ENCODE measurements at places on chromosomes 13 and 19.

DNA sequence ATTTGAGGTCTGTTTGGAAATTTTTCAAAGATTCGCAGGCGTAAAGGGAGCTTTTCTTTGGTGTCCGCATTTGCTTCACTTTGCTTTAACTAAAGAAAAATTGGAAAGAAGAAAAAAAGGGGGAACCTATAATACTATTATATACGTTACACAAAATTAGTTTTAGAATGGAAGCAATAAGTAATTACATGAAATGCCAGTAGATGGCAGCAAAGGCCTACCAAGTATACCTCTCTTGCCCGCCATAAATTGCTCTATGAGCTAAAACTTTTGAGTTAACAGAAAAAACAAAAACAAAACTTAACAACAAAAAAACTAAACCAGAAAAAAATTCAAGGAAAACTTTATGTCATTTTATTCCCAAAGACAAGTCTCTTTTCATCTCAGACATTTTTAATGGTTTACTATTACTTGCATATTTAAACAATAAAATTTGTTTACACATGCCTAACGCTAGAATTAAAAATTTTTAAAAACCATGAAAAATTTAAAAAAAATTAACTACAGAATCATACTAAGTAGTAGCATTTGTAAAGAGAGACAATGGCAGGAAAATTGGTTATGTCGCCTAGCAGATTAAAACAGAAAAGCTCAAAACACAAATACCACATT, 271.4 kb downstream of the NALCN start:
- peak; percentile 9 for DNase-seq

- no peak for DNase-seq
Observed at GRCh38 chr13:40348096-40348679, 318.3 kb downstream of the FOXO1 start.

DNA sequence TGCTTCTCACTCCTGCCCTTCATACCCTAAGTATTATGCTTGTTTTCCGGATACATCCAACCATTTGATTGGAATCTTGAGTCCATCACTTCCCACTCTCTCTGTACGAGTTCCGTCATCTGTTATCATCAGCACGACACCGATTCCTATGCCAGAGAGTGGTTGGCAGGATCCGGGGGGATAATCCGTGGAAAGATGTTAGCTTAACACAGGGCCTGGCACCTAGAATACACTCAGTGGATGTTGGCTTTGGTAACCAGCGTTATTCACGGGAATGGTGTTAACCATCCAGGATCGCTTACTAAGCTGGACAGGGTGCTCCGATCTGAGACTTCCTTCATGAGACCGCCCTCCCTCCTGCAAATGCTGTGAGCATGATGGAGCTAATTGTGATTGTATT, 12.4 kb downstream of the VSTM2B start:
- DNase-seq: no peak

DNA sequence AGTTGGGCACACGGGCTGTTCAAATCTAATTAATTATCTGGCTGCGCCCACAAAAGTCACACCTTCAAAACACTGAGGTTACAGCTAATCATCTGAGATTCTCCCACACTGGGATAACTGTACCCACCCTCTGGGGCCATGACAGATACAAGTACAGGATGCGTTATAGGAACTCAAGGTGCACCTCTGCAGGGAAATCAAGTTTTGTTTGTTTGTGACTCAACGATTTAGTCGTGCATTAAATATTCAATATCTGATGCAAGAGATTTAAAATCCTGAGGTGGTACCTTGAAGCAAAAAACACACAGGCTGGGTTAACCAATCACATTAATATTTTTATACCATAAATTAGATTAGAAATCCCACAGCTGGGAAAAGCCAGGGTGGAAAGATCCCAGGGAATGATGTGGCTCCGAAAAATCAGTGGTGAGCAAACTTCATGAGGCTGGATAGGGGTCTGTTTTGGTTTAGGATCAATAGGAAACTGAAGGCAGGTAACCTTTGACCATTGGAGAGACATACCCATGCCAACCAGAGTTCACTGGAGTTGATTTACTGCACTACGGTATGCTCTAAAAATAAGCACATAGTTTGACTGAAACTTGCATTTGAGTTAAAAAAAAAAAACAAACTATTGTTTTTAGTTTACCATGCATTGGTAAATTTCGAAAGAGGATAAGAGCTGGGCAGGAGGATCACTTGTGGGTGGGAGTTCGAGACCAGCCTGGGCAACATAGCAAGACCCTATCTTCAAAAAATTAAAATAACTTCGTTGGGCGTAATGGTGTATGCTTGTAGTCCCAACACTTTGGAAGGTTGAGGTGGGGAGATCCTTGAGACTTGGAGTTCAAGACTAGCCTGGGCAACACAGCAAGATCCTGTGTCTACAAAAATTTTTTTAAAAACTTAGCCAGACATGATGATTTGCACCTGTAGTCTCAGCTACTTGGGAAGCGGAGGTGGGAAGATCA, 23.9 kb upstream of the CEBPG start:
- DNase-seq: no peak

DNA sequence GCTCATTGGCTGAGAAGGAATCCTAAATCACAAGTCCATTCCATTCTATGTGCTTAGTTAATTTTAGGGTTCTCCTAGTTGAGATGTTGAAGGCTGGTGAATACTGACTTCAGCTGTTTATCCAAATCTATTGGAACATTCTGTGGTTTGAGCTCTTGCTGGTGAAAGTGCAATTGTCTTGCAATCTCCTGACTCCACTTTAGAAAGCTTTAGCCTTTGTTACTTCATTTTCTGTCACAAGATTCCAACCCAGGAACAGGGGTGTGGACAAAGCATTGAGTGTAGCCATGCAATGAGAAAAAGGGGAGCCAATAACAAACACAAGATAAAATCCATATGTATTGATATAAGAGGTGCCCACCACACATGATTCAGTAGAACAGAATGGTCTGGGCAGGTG, 15.0 kb downstream of the CEACAM21 start:
- DNase-seq: no peak

GRCh38 chr13:31201341-31202031, 1.7 kb downstream of the B3GLCT start:
- DNase-seq: no peak

DNA sequence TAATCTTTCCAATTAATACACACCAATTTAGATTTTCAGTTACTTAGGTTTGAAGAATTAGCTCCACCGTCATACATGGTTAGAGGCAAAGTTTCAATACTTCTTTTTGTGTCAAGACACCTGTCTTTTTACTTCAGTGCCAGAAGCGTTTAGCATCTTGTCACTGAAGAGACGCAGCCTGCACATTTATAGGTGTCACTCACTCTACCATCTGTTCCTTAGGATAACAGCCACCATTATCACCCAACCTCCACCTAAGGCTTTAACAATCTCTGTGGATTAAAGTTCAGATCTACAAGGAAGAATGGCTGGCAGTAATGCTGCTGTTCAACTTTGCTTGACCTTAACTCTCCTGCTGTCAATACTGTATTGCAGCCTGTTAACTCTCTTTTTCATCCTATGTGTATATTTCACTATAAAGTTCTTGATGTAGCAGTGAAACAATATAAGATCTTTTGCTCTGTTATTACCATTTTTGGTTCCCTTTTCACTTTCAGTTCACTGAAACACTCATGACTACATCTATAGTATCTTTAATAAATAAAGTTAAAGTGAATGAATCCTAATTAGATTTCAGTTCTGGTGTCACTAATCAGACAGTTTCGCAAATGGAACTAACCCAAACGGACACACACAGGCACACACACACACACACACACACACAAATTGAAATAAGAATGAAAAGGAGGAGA, 435.6 kb downstream of the PCDH9 start:
- DNase-seq: no peak

- no peak for DNase-seq
Observed at GRCh38 chr19:31054430-31054829, 294.8 kb downstream of the TSHZ3 start.

GRCh38 chr13:72782717-72783116, 784 bp downstream of the PIBF1 start:
- DNase-seq: no peak

DNA sequence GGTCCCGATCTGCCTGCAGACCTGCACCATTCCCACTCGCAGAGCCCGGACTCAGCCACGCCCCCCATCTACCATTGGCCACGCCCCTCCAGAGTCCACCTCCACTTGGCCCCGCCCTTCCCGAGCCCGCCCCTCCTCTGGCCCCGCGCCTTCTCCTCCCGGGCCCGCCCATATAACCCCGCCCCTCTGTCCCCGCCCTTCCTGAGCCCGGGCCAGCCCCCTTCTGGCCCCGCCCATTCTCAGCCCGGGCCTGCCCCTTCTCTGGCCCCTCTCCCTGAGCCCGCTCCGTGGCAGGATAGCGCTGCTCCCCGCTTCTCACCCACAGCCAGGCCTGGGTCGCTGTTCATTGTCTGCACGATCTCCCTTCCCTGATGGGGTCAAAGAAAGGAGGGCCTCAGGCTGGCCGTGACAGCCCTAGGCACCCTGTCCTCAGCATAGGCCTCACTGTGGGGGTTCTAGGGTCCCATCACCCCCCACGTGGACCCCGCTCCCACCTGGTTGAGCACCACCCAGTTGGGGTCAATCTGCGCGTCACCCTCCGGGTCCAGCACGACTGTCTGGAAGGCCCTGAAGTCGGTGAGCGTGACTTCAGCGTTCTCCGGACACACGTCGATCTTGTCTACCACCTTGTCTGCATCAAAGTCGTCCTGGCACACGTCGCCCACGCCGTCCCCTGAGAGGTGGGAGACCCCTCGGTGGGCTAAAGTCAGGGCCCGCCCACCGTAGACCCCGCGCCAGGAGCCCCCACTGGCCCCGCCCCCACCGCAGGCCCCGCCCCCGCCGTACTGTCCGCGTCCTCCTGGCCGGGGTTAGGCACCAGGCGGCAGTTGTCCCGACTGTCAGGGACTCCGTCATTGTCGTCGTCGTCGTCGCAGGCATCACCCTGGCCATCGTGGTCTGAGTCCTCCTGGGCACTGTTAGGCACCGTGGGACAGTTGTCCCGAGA, 5.7 kb downstream of the COMP start:
- DNase-seq: peak; percentile 77

- DNase-seq: no peak
Observed at GRCh38 chr13:41763782-41764181, 197.1 kb downstream of the VWA8 start.

DNA sequence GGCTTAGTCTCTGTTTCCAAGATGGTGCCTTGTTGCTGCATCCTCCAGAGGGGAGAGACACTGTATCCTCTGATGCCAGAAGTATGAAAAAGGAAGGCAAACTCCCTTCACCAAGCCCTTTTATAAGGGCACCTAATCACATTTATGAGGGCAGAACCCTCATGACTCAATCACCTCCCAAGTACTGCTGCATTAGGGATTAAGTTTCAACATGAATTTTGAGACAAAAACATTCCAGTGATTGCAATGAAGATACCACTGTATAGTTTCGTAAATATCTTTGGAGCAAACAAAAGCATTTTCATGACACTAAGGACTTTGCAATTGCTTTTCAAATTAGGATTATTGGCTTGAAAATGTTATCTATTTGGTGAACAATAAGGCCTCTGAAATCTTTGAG, 63.8 kb downstream of the RNF17 start:
- no peak for DNase-seq

- DNase-seq: no peak
Observed at GRCh38 chr13:36369268-36370107, 23.3 kb upstream of the SPART start.

DNA sequence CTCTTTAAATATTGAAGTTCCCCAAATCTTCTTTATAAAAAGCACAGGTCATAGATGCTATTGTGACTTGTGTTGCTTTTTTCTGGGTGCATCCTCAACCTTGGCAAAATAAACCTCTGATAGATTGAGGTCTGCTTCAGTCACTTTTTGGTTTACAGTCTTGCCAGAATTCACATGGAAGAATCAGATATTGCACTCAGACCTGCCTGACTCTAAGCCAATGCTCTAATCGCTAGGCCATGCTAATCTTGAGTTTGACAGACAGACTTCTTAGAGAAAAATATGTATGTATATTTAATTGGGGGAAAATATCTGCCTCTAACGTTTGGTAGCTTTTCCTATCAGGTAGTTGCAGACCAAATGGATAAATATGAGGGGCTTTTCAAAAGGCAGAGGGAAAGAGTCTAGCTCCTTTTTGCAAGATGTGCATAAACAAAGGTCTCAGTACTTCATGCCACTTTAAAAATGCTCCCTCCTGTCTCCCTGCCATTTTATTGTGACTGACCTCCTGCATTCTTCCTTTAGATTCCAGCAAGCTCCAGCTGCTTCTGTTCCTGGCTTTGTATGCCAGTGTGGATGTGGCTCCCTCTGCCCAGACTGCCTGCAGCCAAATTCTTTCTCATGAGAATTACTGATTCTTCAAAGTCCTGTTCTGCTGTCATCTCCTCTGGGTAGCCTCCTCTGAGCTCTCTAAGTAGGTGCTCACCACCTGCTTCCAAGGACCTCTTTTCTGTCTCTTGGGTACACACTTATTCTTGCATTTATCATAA, 42.4 kb upstream of the RFC3 start:
- no peak for DNase-seq

DNA sequence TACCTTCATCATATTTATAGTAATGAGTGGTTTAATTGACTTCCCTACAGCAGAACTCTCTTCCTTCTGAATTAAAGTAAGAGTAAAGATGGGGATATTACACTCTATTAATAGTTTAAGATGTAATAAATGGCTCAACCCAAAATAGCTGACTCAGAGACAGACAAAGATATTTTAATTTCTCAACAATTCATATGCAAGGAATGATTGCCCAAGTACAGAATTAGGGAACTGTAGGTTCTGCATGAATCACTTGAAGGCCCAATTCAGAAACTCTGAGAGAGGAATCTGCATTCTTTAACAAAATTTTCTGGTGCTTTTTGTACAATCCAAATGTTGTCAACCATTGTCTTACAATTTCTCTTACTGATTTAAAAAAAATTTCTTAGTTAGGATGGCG, 42.9 kb upstream of the PCDH9 start:
- no peak for DNase-seq

GRCh38 chr13:49545661-49546060, 39.7 kb downstream of the RCBTB1 start:
- no peak for DNase-seq

GRCh38 chr19:47619763-47620162, 10.8 kb downstream of the BICRA start:
- DNase-seq: no peak

DNA sequence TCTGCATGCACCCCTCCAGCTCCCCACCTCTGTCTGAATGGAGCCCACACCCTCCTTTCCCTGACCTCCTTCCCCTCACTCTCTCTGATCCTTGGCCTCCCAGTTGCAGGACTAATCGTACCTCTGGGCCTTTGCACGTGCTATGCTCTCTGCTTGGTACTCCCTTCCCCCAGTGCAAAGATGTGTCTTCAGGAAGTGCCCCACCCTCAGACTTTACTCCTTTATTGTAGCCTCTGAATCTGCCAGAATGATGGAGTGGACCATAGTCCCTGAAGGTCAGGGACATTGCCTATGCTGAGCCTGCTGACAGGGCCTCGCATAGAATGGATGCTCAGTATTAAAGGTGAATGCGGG, 1.3 kb upstream of the JUND start:
- DNase-seq: peak; percentile 94

- peak; percentile 84 for DNase-seq
Observed at GRCh38 chr19:8592231-8593009, 15.2 kb upstream of the MYO1F start.

GRCh38 chr19:47430041-47430802, 10.9 kb upstream of the MEIS3 start:
- peak; percentile 82 for DNase-seq

GRCh38 chr19:2578901-2579677, 103.2 kb downstream of the GADD45B start:
- DNase-seq: peak; percentile 68

Data from large intestine (tissue), 12 donors.